MG63 (cell line): ENCODE measurements at places on chromosomes 16 and 17.
A peak's percentile ranks its signal among the peaks of the same experiment; 100 is the strongest.

- no peak for DNase-seq
Measured at GRCh38 chr17:7839190-7839875, 5.3 kb downstream of the KDM6B start.

GRCh38 chr16:72099377-72099818 is 5.8 kb downstream of the DHX38 start:
- DNase-seq: peak; percentile 8

DNA sequence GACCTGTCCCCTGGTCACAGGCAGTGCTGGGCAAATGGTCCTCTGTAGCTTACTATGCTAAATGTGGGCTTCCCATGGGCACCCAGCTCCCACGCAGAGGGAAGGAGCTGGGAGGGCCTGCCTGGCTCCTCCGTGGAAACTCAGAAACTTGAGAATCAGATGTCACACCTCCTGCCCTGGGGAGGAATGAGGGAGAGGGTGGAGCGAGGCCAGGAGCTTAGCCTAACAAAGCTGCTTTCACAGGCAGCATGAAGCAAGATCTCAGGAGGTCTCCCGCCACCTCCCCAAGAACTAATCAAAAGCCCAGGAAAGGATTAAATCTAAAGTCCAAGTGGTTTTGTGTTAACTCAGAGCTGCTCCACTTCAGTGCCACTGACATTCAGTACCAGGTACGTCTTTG is 33.6 kb upstream of the XYLT2 start:
- DNase-seq: no peak

- peak; percentile 88 for DNase-seq
Measured at GRCh38 chr16:69057400-69058378, 47.8 kb upstream of the HAS3 start.

DNA sequence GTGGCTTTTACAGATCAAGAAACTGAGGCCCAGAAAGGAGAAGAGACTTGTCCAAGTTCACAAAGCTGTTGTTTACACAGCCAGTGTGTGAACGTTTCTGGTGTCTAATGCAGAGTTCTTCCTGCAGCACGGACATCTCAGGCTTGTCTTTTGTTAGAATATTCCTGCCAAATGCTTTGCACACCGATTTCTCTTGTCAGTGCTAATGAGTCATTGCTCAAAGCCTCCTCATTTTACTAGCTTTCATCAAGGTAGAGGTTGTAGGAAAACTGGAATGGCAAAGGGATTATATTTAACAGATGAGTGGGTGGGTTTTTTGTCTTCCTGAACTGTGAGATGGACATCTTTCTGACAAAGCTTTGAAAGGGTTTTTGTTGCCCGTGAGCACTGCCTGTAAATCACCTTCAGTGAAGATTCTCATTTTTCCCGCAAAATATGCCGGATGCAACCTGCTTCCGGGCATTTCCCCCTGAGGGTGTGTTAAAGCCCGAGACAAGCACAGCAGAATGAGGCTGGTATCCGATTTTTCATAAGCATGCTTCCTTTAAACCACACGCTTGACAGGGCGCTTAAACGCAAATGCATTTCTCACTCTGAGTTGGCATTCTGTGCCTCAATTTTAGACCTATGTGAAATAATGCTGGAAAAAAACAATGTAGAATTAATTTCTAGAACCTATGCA is 14.7 kb downstream of the PMM2 start:
- no peak for DNase-seq

GRCh38 chr17:73182616-73183310 is 10.1 kb upstream of the COG1 start:
- DNase-seq: no peak
